ENCODE measurements at places on chromosomes 7 and 10.
A peak's percentile ranks its signal among the peaks of the same experiment; 100 is the strongest.

DNA sequence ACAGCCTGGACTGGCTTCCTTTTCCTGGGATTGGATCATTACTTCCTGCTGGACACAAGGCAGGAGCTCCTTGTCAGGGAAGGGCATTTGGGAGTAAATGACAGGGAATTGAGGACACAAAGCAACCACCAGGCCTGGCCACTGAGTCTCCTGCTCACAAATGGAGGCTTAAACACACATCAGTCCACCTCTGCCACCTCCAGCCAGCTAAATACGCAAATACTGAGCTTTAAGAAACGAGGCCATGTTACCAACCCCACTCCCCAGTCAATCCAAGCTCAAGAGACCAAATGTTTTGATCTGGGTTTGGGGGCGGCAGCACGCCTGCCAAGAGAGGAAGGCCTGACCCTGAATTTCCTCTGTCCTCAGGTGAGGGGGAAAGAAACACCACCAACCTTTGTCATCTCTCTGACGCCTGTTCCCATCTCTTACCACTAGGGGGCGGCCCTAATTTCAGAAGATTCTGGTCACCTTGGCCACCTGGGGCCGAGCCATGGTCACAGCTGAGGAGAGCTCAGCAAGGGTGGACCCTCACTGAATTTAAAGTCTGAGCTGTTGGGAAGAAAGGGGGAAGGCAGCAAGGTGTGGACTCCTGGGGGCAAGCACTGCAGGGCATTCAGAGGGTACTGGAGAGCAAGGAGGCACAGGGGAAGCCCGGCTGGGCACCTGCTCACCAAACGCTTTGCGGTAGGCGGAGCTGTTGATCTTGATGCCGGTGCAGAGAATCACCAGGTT lies 16.5 kb downstream of the AIFM2 start:
- peak; percentile 41 for DNase-seq

GRCh38 chr7:97971120-97971989 lies 18.6 kb downstream of the OCM2 start:
- DNase-seq, result peak; percentile 23

- DNase-seq, result no peak
Measured at GRCh38 chr7:33852838-33853237, 52.5 kb upstream of the BMPER start.

DNA sequence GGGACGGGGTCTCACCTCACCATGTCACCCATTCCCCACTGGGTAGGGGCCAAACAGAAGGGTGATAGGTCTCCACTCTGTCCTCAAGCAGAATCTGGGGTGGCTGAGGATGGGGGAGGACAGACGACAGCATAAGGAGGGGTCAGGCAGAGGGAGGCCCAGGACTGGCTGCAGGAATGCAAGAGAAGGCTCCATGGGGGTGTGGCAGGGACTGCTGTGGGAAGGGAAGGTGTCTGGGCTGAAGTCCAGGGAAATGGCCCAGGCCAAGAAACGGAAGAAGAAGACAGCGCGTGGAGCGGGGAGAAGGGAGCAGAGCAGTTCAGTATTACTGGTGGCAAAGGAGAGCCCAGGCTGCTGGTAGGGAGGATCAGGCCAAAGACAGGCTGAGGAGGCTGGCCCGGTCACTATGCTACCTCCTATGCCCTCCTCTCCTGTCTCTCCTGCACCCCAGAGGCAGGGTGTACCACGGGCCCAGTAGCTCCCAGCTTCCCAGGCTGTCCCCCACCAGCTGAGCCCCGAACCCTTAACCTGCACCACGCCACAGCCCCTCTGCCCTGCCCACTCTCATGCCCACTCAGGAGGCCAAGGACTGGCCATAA lies 60.9 kb downstream of the GRB10 start:
- peak; percentile 27 for DNase-seq

DNA sequence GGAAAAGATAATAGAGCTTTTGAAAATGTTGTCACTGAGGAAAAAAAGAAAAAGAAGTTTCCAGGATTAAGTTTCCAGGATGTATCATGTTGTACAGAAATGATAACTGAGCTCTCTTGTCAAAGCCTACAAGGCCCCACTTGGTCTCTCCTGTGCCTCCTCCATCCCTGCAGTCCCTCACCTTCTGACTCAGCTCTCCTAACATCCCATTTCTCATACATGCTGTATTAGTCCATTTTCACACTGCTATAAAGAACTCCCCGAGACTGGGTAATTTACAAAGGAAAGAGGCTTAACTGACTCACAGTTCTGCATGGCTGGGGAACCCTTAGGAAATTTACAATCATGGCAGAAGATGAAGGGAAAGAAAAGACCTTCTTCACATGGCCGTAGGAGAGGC lies 3.8 kb upstream of the DGKI start:
- DNase-seq, result no peak

GRCh38 chr7:123070702-123071286 lies 75.3 kb upstream of the TAS2R16 start:
- peak; percentile 59 for DNase-seq

DNA sequence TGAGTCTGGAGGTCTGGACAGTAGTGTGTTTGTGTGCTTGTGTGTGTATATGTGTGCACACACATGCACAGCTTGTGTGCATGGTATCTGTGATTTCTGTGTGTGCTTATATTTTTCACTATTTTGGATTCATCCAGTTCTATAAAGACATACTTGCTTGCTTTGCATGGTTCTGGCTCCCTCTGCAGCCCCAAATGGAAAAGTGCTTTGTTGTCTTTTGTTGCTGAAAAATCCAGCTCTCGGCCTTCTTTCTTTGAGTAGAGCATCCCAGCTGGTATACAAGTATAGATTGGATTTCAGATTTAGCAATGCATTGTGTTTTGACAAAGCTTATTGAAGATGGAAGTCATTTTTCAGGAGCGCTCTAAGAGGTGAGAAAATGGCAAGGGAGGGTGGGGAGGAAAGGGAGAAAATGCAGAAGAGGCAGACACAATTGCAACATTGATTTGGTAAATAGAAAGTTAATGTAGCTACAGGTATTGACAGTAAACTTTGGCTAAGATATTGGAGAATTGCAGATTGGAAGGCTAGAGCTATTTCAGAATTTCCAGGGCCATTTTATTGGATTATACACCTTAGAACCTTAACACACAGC lies 333.9 kb downstream of the AUTS2 start:
- DNase-seq, result peak; percentile 65
